ENCODE measurements at places on chromosomes 16 and 17. TPM values are rescaled to one million over a fixed set of nuclear protein-coding genes. Genes with fewer than 3 reads are reported as not detected.

The TNP2 gene
- not detected for total RNA-seq

The GGT6 gene
- total RNA-seq, result not detected

The DERL2 gene
- total RNA-seq, result 40.7 TPM

The SARM1 gene
- total RNA-seq, result 7.2 TPM

The LYZL6 gene
- total RNA-seq, result not detected

The KCNH4 gene
- not detected for total RNA-seq

The KRTAP1-1 gene
- 0.87 TPM for total RNA-seq
